G401 (cell line): ENCODE measurements at places on chromosomes 13 and 19. TPM values are rescaled to one million over a fixed set of nuclear protein-coding genes. Genes with fewer than 3 reads are reported as not detected.

GRCh38 chr19:15072930-15073647 is 8.9 kb upstream of the OR1I1 start:
- no peak for DNase-seq

- DNase-seq = no peak
Measured at GRCh38 chr13:45219938-45220375, 19.1 kb upstream of the KCTD4 start.

GRCh38 chr13:73631411-73631810 is 502.8 kb downstream of the KLF12 start:
- DNase-seq = peak; percentile 45

Gene IGLON5
- not detected in 2 replicates for total RNA-seq

Gene MRPL57
- 36.4 and 40.2 TPM in 2 replicates for total RNA-seq

Gene SIGLEC5
- total RNA-seq = not detected in 2 replicates

DNA sequence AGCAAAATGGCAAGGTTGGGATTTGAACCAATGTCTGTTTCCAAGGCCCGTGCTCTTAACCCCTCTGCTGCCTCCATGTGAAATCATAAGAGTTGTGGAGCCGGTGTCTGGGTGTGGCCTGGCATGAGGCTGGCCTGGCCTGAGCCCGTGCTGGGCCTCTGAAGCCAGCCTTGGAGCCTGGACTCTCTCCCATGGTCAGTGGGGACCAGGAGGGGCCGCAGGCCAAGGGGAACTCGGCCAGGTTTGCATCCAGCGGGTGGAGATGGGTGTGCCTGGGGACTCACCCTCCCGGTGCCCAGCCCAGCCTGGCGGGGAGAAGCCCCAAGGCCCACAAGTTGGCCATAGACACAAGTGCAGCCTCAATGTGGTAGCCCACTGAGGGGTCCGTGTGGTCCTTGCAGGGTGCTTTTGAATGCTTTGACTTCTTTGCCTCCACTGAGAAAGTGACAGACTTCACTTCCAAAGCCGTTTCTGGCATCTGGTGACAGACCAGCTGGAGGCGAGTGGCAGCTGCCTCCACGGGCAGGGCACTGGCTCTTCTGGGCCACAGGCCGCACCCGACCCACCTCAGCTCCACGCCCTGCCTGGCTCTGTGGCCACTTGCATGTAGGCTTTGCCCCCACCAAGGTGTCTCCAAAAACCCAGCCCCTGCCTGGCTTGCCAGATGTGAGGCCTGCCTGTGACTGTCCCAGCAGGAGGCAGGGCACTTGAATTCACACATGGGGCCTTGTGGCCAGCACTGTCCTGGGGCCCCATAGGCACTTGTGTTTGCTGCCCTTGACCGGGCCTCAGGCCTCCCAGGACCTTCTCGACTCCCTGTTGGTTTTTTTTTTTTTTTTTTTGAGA is 26.2 kb upstream of the NCCRP1 start:
- DNase-seq = no peak

- no peak for DNase-seq
Measured at GRCh38 chr13:98883998-98884397, 93.9 kb downstream of the DOCK9 start.

Gene PBX4
- total RNA-seq = 2.2 and 7.7 TPM in 2 replicates

DNA sequence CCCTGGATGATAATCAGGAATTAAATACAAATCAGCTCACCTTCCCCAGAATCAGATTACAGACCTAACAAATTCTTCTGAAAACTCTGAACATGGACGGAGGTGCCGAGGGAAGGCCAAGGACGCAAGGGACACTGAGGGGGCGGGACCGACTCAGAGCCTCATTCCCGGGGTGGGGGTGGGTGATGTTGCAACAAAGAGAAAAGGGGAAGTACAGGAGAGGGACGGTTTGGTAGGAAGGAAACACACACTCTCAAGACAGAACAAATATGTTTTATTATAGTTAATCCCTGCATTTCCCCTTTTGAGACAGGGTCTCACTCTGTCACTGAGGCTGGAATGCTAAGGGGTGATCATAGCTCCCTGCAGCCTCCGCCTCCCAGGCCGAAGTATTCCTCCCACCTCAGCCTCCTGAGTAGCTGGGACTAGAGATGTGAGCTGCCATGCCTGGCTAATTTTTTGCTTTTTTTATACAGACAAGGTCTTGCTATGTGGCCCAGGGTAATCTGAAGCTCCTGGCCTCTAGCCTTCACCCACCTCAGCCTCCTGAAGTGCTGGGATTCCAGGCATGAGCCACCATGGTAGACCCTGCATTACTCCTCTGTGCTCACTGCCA is 786 bp upstream of the LILRA2 start:
- DNase-seq = no peak

DNA sequence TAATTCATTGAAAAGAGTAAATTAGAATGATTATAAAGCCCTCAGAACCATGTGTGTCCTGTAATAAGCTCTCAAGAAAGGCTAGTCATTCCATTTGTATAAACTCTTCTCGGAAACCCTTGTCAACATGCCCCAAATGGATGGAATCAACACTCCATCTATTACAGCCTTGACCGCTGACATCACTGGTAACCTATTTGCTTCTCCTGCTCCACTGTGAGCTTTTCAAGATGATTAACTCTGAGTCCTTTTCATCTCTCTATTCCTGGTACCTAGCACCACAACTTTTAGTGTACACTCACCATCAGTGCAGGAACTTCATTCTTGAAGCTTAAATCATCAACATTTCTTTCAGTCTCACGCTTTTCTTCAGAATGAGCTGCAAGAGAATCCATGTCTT is 612.0 kb downstream of the DCT start:
- no peak for DNase-seq

GRCh38 chr13:37141011-37141410 is 35.5 kb upstream of the CSNK1A1L start:
- DNase-seq = no peak
